ENCODE measurements at places on chromosomes 2 and 18. TPM values are rescaled to one million over a fixed set of nuclear protein-coding genes. Genes with fewer than 3 reads are reported as not detected.

SDC1 gene
- total RNA-seq, result 0.41 TPM

IL1R2 gene
- total RNA-seq, result 0.96 TPM

LOXL3 gene
- total RNA-seq, result 4.7 TPM

IMPA2 gene
- total RNA-seq, result 51.5 TPM

RUFY4 gene
- total RNA-seq, result not detected

GPR45 gene
- total RNA-seq, result not detected

HOXD12 gene
- total RNA-seq, result not detected

ACMSD gene
- total RNA-seq, result not detected

RAB6C gene
- total RNA-seq, result 0.16 TPM

PRSS56 gene
- not detected for total RNA-seq

GREB1L gene
- total RNA-seq, result 12.3 TPM

C2orf72 gene
- total RNA-seq, result 0.05 TPM

C2orf92 gene
- 1.8 TPM for total RNA-seq

ESPNL gene
- not detected for total RNA-seq

SRD5A2 gene
- total RNA-seq, result not detected

WBP1 gene
- 46.1 TPM for total RNA-seq

CNDP1 gene
- total RNA-seq, result not detected

PAX8 gene
- total RNA-seq, result 0.44 TPM

SAG gene
- total RNA-seq, result not detected

GLI2 gene
- total RNA-seq, result 2.4 TPM

CCBE1 gene
- total RNA-seq, result 3.2 TPM

SULT1C2 gene
- 1.9 TPM for total RNA-seq

ADAM23 gene
- 61.2 TPM for total RNA-seq

DUSP19 gene
- 11.4 TPM for total RNA-seq

ARL4C gene
- 2.7 TPM for total RNA-seq

PLGLB1 gene
- 2.4 TPM for total RNA-seq

TMEFF2 gene
- total RNA-seq, result 0.16 TPM

COLEC11 gene
- 4.9 TPM for total RNA-seq

CCL20 gene
- not detected for total RNA-seq

FNDC4 gene
- total RNA-seq, result 1.7 TPM

HK2 gene
- 19.0 TPM for total RNA-seq

Data from left ventricle myocardium inferior (tissue), 1 donor.